ENCODE measurements at places on chromosomes 1 and 21. TPM values are rescaled to one million over a fixed set of nuclear protein-coding genes. Genes with fewer than 3 reads are reported as not detected.

DNAH14 gene
- total RNA-seq = 13.5 TPM

ZFP69B gene
- 5.8 TPM for total RNA-seq

LRRC53 gene
- total RNA-seq = not detected

AUNIP gene
- 3.5 TPM for total RNA-seq

SMPDL3B gene
- total RNA-seq = not detected

SEC16B gene
- 1.6 TPM for total RNA-seq

C1orf94 gene
- total RNA-seq = not detected

FAM78B gene
- total RNA-seq = not detected

GATAD2B gene
- total RNA-seq = 8.6 TPM

KCNC4 gene
- 0.64 TPM for total RNA-seq

MYCL gene
- not detected for total RNA-seq

FCGR2B gene
- total RNA-seq = not detected

DNA sequence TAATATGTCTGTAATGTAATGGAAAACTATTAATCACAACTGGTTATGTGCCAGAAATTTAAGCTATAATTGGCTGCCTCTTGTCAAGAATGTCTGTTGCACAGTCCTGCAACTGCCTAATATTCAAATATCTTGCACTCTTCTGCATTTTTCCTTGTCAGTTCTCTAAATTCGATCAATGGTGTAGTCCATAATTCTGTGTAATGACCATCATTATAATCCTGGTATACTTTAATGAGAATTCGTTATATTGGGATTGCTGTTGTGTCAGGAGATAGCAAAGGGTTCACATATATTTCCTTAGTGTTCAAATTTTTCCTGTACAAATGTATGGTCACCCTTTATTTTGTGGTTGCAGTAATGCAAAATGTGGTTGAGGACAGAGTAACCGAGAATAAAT lies 4.8 kb downstream of the NTNG1 start:
- DNase-seq = no peak

- no peak for DNase-seq
Observed at GRCh38 chr1:88649932-88650331, 34.1 kb upstream of the PKN2 start.

GRCh38 chr1:222464841-222465210 lies 83.1 kb downstream of the HHIPL2 start:
- DNase-seq = peak; percentile 80

DNA sequence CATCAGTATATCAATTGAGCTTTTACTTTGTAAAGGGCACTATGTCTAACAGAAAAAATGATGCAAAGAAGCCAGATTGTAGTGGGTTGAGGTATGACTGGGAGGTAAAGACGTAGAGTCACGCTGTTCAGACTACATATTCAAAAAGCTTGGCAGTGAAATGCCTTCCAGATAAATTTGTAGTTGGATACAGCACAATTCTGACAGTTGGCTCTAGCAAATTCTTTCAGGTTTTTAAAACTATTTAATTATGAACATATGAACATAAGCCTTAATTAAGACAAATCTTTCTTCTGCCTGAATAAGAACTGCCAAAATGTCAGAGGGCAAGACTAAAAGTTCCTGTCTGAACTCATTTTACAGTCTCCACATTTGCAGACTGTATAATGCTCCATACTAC lies 118.8 kb downstream of the DPYD start:
- no peak for DNase-seq

DNA sequence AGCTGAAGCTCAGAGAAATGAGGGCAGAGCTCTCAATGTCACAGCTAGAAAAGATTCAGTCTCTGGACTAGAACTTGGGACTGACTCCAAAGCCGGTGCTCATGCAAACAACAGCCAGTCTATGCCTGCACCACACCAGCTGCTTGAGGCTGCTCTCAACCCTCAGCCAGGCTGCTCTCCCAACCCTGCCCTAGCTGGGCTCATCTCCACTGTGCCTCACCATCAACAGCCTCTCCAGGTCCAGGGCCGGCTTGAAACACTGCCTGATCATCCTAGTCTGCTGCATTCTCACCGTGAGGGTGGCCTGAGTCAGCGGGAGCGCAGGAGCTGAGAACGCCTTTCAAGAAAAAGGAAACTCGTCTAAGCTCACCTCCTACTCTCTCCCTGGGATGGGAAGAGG lies 94.5 kb downstream of the PTPRU start:
- DNase-seq = no peak

- no peak for DNase-seq
Observed at GRCh38 chr1:25770541-25771220, 29.3 kb upstream of the SELENON start.

- DNase-seq = no peak
Observed at GRCh38 chr1:98130408-98130807, 209.6 kb upstream of the DPYD start.

DNA sequence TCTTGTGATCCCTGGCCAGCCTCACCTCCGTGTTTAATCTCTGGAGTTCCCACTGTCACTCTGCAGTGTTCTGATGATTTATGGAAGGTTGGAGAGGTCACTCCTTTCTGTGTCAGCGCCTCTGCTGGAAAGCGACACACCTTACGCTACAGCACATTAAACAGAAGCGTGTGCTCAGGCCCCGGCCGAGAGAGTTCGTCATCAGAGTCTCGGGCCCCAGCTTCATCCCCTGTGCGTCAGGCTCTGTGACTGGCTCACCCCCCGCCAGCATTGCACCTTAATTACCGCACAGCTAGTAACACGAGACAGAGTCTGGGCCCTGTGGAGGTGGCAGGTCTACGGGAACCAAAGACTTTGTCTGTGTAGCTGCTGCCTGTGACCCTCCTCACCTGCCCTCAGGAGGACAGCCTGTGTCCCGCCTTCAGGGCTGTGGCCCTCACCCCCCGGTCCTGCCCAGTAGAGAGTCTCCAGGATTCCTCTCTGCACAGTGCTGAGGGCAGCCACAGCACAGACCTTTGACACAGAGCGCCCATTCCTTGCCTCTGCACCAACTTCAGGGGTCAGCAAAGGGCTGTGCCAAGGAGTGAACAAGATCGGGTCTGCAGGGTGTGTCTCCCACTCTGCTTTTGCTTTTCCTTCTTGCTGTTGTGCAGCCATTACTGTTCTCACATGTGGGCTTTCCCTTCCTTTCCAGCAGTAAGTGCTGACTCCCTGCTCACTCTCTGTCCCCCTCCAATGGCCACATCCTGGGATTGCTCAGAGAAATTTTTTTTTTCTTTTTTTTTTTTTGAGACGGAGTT lies 157.6 kb downstream of the PGBD5 start:
- DNase-seq = peak; percentile 80

GRCh38 chr1:172818841-172819527 lies 160.1 kb downstream of the FASLG start:
- no peak for DNase-seq

DNA sequence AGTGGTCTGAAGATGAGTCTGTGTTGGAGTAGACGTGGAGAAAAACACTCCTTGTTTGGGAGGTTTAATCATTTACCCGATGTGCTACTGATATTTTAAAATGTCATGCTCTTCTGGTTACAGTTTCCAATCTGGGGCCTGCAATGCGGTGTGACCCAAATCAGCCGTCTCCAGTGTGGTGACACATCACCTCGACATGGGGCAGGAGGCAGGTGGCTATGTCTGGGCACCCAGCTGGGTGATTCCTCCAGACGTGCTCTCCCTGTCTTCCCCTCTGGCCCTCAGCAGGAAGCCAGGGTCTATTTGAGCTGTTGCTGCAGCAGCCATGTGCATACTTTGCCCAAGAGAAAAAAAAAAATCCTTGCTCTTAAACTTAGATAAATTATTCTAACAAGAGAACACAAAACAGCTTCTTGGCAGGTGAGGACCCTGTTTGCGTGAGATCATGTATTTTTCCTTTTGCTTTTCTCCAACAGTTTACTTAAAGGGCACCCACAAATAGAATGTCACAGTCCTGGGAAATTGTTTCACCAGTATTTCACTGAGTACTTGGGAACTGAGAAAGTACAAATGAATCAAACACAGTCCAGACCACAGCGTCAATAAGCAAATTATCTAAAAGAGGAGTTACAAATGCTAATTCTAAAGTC lies 38.9 kb upstream of the MAP10 start:
- peak; percentile 14 for DNase-seq

- DNase-seq = peak; percentile 57
Observed at GRCh38 chr1:21742578-21742977, 40.4 kb downstream of the USP48 start.

DNA sequence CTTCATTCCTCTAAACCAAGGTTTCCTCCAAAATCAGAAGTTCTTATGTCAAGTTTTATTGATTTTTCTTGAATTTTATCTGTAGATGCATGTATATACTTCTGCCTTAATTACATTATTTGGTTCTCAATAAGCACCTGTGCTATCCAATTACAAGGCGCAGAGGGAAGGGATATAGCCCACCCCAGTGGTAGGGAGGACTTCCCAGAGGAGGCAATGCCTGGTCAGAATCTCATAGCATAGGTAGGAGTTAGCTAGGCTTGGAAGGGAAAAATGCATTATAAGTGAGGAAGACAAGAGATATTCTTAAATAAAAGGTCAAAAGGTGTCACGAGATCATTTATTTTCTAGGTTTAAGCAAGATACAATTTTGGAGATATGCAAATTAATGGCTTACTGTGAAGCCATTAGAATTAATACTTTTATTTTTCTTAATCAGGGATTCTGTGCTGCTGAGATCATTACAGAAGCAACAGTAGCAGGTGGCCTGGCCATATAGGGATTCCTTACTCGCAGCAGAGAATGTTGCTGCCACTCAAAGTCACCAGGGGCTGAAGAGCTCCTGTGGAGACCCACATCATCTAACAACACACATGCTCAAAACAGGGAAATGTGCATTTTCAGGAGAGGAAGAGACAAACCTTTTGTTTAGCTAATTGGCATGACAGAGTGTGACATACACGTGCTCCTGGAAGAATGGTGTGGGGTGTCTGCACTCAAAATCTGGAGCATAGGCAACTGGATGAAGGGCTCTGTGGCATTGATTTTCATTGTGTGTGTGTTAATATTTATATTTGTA lies 178.3 kb downstream of the ATG4C start:
- no peak for DNase-seq

GRCh38 chr1:204493145-204493983 lies 1.2 kb downstream of the PIK3C2B start:
- peak; percentile 80 for DNase-seq

DNA sequence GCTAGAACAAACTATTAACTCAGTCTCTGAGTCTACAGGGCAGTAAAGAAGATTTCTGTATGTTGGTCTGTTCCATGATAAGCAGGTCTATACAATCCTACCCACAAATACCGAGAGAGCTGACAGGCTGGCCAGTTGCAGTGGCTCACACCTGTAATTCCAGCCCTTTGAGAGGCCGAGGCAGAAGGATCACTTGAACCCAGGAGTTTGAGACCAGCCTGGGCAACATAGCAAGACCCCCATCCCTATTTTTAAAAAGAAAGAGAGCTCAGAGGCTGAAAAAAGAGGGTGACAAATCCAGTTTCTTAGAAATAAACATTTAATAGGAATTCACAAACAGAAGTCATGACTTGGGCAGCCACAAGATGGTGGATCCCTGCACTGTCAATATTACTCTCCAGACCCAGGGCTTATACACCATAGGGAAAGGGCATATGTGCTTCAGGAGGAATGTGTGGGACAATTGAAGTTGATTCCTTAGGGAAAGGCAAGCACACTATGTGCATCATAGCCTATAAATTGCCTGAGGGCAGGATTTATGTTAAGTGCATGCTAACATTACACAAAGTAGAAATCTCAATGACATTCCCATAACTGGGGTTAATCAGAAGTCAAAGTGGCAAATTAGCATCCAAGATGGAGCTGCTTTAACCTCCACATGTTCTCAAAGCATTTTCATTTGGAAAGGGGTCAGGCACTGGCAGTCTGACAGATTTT lies 66.8 kb downstream of the SLC16A1 start:
- DNase-seq = no peak

GRCh38 chr1:244974106-244974505 lies 109.8 kb upstream of the HNRNPU start:
- no peak for DNase-seq

DNA sequence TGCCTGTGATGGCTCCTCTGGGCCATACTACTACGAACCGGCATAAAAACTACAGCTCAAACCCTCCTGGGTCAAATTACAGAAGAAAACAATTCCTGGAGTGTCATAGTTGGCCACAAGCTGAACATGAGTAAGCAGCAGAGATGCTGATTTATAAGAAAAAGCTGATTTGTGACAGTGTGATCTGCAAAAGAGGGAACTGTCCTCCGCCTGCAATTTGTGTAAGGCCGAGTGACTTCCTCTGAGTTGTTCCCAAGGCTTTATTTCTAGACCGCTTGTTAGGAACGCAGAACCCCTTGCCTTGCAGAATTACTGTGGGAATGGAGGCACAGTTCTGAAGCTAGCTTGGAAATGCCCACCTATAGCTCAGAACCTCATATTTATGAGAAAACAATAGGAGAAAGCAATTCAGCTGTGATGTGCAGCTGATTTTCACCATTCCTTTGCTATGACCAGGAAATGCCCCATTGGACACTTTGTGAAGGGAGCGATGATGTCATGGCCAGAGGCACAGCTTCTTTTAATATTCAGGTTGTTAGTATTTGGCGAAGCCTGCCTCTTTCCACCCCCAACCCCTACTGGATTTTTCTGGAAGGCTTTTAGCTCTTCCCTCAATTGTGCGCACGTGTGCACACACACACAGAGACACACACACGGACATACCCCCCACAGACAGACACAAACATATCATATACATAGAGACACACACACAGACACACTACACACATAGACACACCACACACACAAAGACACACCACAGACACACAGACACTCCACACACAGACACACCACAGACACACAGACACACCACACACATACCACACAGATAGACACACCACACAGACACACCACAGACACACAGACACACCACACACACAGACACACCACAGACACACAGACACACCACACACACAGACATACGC lies 47.6 kb downstream of the IER5 start:
- DNase-seq = peak; percentile 74

- no peak for DNase-seq
Observed at GRCh38 chr1:77623066-77623465, 59.4 kb downstream of the ZZZ3 start.

DNA sequence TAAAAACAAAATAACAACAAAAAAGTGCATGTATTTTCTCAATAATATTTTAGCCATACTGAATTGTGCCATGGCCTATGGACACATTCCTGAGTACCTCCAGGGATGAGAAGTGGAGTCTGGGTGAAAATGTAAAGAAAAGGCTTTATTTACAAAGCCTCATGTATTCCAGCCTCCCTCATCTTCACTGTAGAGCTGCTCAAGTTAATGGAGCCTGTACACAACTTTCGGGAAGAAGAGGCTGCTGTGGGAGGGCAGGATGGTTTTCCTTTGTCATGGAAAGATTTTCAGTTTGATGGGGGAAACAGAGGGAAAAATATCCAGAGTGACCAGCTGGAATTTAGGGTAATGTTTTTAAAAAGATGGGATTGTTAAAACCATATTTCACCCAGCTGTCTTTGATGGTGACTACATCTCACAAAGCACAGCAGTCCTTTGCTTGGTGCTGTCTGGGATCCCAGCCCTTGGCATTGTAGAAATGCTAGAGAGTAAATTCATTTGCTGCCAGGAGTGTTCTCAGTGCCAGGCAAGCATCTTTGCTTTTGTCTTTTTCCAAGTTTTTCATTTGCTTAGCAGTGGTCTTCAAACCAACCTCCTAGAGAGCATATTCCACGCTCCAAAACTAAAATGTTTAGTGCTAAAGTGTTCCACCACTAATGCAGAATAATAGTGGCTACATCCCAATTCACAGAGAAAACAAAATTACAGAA lies 54.9 kb downstream of the DPT start:
- no peak for DNase-seq

GRCh38 chr1:226364514-226364899 lies 43.4 kb downstream of the PARP1 start:
- DNase-seq = peak; percentile 14
